Effector memory CD4-positive, alpha-beta T cell (primary cell): ENCODE measurements at places on chromosomes 12 and 14.

DNA sequence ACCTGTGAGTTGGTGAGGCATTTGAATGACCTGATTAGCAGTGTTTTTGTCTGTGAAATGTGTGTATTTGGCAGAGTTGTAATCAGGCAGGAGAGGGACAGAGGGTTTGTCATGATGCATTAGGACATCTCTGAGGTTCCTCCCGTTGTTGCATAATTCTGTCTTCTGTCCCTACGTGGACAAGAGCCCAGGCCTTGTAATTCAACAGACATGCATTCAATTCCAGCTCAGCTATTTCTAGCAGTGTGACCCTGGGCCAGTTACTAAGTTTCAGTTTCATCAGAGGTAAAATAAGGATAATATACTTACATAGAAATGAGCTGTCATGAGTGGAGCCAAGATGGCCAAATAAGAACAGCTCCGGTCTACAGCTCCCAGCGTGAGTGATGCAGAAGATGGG is 208.6 kb downstream of the SLC38A4 start:
- DNase-seq: no peak

DNA sequence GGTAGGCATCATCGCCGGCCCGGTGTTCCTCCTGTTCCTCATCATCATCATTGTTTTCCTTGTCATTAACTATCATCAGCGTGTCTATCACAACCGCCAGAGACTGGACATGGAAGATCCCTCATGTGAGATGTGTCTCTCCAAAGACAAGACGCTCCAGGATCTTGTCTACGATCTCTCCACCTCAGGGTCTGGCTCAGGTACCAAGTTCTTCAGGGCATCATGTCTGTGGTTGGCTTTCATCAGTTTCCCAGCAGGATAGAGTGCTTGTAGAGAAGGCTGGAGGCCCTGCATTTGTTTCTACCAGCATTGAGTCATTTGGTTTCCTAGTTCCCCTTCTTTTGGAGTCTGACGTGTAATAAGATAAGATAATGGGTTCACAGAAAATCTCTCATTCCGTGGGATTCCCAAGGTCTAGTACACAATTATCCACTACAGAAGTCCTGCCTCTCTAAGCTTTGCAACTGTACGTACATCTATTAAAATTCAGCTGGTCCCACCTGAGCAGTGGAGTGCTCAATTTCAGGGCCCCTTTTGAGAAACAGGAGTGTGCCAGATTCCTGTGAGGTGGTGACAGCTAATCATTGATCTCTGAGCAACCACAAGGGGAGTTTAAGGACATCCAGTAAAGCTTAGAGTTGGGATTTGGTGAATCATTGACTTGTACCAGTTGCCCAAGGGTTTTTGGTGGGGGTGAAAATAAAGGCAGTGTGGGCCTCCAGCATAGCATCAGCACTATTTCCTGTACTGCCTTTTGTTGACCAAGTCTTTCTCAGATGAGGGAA is 25.1 kb downstream of the ACVR1B start:
- no peak for DNase-seq

DNA sequence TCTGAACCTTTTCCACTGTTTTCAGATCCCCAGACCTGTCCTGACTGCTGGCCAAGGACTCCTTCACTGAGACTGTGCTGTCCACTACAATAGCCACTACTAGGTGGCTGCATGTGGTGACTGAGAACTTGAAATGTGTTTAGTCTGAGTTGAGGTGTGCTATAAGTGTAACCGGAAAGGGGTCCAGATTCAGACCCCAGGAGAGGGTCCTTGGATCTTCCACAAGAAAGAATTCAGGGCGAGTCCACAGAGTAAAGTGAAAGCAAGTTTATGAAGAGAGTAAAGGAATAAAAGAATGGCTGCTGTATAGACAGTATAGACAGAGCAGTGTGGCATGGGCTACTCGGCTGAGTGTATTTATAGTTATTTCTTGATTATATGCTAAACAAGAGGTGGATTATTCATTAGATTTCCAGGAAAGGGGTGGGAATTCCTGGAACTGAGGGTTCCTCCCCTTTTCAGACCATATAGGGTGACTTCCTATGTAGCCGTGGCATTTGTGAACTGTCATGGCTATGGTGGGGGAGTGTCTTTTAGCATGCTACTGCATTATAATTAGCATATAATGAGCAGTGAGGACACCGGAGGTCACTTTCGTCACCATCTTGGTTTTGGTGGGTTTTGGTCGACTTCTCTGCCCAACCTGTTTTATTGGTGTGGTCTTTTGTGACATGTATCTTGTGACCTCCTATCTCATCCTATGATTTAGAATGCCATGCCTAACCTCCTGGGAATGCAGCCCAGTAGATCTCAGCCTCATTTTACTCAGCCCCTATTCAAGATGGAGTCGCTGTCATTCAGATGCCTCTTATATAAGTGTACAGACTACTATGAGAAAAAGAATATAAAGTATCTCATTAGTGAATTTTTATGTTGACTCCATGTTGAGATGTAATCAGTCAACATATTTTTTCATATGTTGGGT is 70.0 kb upstream of the SRSF5 start:
- DNase-seq: no peak

DNA sequence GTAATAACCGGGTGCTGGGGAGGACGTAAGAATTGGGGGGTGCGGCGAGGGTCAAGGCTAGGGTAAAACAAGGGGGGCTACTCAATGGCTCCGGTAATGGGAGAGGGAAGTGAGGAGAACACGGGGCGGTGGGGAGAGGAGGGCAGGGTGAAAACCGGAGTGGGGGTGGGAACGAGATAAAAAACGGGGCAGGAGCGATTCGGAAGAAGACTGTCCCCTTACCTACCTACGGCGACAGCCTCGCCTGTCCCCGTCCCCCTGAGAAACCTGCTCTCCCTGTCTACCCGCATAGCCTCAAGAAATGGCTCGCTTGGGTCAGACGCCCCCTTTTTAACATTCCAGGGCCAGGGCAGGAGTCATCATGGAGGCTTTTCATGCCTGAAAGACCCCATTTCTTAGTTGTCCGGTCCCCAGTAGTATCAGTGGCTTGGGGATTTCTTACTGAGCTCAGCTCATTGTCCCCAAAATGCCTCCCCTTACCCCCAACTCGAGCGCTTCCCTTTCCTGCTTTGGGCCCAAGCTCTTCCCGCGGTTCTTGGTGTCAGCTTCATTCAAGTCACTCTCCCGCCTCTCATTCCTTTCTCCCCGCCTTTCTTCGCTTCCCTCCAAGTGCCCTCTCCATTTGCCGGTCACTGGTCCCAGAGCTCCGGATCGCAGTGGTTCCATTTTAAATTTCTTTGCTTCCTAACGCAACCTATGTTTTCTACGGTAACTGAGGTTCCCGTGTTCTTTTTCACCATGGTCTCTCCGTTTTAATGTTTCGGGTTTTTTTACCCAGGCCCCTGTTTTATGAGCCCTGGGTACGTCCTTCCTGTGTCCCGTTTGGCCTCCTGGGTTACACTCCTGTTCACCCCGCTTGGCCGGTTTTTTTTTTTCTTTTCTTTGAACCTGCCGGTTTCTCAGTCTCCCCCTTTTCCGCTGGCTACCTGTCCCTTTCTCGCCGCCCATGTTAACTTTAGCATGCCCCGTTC is 1.2 kb upstream of the WSB2 start:
- no peak for DNase-seq

GRCh38 chr14:24327303-24327702 is 7.6 kb downstream of the ADCY4 start:
- DNase-seq: no peak

- no peak for DNase-seq
These were observed 105.2 kb upstream of the SYT1 start for GRCh38 chr12:78759367-78759766.

DNA sequence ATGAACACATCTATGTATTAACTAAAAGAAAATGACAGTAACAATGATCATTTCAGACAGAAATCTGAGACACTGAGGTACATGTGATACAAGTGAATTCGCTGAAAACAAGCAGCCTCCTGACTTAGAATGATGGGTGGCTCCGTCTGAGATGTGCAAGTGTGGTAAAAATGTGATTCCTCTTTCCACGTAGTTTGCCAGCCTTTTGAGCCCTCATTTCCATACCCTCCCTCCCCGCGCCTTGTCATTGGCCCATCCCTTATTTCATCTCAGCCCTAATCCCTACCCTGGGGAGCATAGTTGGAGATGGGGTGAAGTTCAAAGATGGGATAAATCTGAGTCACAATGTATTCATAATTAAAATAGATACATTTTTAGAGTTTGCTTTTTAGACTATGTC is 107.8 kb downstream of the BMP4 start:
- no peak for DNase-seq

DNA sequence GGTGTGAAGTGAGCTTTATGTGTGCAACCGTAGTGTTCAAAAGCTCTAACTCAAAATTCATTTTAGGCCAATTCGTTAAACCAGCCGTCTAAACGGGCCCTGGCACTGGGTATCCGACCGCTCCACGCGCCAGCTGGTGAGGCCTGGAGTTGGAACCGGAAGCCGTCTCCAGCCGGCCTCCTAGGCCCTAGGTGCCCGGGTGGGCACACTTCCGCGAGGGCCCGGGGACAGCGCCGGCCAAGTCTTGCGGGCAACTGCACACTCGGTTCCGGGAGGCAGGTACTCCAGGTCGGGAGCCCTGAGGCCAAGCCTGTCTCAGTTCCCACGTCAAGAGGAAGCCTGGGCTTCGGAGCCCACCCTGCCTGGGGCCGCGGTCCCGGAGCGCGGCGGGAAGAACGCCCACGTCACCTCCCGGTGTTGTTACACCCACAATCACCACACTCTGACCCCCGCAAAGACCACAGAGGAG is 16.2 kb downstream of the OTX2 start:
- DNase-seq: no peak

DNA sequence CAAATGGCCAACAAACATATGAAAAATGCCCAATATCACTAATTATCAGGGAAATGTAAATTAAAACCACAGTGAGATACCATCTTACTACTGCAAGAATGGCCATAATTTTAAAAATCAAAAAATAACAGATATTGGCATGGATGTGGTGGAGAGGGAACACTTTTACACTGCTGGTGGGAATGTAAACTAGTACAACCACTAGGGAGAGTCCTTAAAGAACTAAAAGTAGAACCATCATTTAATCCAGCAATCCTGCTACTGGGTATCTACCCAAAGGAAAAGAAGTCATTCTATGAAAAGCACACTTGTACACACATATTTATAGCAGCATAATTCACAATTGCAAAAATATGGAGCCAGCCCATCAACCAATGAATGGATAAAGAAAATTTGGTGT is 459.7 kb downstream of the GXYLT1 start:
- no peak for DNase-seq

- DNase-seq: no peak
These were observed 113.6 kb upstream of the EEA1 start for GRCh38 chr12:93042684-93043083.

- DNase-seq: no peak
These were observed 76.8 kb downstream of the HSD17B6 start for GRCh38 chr12:56839915-56840325.

DNA sequence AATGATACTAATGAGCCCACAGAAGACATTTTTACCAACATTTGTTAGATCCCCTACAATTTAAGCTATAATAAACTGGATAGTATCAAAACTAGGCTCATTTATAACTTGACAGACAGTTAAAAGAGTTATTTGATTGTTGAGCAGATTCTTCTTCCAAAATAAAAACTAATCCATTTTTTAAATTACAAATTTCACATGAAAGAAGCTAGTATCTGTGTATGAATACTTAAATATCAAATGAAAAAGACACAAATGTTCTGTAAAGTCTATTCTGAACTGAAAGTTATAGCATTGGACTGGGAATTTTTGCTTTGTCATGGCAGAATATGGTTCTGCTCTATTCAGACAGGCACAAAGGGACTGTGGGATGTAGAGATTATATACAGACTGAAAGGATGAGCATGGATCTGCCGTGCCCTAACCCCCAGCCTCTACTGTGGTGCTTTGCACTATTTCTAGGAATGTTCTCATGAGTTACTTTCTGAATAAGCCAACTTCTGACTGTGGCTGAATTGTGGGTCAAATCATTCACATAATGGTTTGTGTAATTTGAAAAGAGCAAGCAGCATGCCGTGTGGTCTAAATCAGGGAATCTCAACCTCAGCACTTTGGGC is 352.7 kb downstream of the KCNH5 start:
- DNase-seq: no peak

DNA sequence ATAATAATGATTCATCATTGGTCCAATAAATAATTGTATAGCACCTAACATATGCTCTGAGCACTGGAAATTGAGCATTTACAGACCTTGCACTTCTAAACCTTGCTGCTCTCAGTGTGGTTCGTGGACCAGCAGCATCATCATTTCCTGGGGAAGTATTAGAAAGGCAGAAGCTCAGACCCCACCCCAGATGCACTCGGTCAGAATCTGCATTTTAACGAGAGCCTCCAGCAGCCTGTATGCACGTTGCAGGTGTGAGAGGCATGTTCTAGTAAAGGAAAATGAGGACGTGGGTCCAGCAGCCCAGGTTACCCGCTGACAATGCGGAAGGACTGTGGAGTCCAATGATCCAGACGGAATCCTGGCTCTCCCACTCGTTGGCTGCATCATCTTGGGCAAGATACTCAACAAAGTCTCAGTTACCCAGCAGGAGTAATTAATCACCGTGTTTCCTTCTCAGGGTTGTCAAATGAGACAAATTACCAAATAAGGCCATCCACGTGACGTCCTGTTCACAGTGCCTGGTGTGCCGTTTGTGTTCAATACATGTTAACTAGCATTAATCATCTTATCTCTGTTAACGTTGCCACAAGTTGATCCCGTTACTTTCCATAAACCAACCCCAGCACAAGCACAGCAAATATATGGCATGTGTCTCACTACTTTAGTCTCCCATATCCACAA is 49.2 kb upstream of the CCND2 start:
- DNase-seq: no peak

GRCh38 chr12:54394281-54394719 is 9.8 kb upstream of the ZNF385A start:
- no peak for DNase-seq

DNA sequence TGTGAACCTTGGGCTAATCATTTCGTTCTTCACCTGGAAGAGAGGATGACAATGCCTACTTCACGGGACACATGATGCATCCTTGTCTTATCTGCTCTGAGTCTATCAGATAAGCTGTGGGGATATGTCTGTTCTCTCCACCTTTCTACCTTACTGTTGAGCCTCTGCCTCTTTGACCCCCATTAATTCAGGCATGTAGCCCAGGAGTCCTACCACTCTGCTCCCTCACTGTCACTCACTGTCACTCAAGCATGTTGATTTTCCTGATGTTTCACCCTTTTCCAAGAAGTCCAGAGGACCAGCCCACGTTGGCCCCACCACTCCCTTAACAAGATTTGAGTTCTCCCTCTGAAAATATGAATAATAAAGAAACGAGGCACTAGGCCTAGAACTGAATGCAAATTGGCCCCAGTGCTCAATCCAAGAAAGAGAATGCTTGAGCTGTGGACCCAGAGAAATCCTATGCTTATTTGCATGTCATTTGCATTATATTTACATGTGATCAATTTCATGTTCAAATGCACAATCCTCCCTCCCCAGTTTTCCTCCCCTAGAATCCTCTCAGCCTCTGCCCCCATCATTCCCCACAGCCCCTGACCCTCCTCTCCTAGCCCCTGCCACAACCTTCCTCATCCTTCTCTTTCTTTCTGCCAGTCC is 6.4 kb upstream of the SMUG1 start:
- no peak for DNase-seq

- DNase-seq: no peak
These were observed 18.2 kb upstream of the STRAP start for GRCh38 chr12:15863984-15864383.

- DNase-seq: no peak
These were observed 5.2 kb upstream of the CNPY2 start for GRCh38 chr12:56321027-56321426.

GRCh38 chr12:19428246-19428645 is 11.0 kb upstream of the AEBP2 start:
- no peak for DNase-seq
